ENCODE measurements at places on chromosomes 1 and 21. TPM values are rescaled to one million over a fixed set of nuclear protein-coding genes. Genes with fewer than 3 reads are reported as not detected.

GRCh38 chr1:226223157-226223785, at the start of gene MIXL1:
TSS of gene MIXL1 (plus strand) at chr1:226223664. CDS start at chr1:226223682, 18 bp downstream.
- no peak for DNase-seq

- DNase-seq = no peak
These were observed 102.0 kb downstream of the CYYR1 start for GRCh38 chr21:26471099-26471471.

DNA sequence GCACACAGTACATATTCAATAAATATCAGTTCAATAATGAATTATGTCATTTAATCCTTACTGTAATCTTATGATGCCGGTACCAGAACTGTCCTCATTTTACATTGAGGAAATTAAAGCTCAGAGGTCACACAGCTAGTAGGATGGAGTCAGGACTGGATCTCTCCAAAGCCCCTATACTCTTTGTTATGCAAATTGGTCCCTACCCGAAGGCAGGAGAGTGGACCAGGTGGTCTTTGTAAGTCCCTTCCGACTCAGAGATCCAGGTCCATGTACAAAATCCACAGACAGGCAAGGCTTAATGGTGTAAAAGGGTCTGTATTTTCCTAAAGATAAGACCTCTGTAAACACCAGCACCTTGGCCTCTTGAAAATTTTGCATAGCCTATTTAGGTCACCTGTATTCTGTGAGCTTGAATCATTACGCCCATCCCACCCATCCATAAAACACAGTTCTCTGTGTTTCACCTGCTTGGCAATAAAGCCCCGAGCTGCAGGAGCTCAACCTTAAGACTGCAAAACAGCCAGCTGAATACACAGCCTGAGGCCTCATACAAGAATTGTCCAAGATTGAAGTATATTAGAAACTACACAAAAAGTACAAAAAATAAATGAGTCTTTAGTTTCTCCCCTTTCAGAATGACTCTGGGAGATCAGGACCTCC, 41.7 kb downstream of the PLXNA2 start:
- DNase-seq = no peak

DNA sequence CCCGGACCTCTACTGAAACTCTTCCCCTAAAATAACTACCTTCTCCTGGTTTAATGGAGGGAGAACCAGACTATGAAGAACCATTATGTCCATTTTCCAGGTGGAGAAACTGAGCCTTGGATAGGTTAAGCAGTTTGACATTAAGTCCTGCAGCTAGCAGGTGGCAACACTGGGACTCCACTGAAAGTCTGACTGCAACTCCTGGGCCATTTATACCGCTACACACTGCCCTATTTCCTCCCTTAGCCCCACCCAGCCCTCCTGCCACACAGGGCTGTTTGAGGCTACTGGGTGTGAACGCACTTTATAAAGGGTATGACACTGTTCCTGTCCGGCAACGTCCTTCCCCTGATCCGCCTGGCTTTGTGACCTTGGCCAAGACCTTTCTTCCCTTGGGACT, 511 bp upstream of the INPP5B start:
- DNase-seq = no peak

GRCh38 chr1:198212675-198213074, 55.9 kb downstream of the NEK7 start:
- DNase-seq = no peak

- DNase-seq = no peak
These were observed 22.4 kb upstream of the SAMD11 start for GRCh38 chr1:901108-901859.

- DNase-seq = no peak
These were observed 3.8 kb downstream of the LEMD1 start for GRCh38 chr1:205417870-205418635.

DNA sequence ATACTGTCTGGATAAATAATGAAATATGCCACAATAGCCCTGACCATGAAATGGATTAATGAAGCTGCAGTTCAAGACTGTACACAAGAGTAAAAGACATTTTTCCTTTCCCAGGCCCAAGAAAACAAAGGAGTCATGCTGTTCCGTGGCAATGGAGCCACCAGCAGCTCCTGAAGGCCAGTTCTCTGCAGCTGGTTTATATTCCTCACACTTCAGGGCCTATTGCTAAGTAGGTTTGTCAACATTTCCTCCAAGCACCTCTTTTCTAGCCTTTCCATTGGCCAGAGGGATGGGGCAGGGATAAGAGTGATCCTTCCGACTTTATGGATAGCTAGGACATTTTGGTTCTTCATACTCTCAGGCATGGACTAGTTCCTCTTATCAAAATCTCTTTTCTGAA, 24.2 kb upstream of the RGL1 start:
- no peak for DNase-seq

The LEMD1 gene
- 3.3 TPM for polyA plus RNA-seq

DNA sequence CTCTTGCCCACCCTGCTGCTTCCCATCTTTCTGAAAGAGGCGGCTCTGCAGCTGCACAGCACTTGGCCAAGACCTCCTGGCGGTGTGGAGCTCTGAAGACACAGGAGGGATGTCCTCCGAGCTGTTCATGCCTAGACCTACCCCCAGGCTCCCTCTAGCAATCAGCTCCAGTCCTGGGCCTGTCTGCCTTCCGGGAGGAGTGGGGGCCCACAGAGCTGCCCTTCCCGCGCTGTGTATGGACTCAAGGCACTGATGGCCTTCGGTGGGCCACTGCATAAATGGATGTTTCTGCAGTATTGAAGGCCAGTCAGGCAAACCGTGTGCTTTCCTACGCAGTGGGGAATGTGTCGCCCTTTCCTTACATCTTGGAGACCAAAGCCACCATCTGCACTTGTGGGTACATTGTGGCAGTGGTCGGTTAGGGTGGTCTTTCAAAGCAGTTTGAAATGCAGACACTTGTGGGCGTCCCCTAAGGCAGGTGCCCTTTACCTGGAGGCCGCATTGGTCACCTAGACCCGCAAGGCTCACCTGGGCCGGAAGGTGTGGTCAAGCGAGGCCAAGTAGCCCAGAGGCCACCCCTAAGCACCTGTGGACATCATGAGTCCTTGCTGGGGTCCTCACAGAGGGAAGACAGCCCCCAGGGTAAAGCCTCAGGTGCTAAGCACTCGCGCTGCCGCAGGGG, 912 bp upstream of the PKNOX1 start:
- DNase-seq = no peak

DNA sequence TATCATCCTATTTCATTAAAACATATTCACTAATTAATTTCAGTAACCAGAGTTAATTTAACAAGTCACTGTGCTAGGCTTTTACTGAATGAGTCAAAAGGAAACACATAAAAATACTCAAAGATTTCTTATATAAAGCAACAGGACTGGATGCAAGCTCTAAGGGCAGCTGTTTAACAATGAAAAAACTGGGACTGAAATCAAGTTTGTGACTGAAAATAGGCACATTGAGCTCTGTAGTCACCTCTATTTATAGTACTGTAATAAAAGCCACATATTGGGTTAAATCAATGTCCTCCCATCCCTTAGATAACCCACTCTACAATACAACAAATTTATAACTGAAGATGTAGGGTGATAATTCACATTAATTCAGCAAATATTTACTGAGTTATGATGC, 52.4 kb downstream of the SMYD3 start:
- DNase-seq = no peak

DNA sequence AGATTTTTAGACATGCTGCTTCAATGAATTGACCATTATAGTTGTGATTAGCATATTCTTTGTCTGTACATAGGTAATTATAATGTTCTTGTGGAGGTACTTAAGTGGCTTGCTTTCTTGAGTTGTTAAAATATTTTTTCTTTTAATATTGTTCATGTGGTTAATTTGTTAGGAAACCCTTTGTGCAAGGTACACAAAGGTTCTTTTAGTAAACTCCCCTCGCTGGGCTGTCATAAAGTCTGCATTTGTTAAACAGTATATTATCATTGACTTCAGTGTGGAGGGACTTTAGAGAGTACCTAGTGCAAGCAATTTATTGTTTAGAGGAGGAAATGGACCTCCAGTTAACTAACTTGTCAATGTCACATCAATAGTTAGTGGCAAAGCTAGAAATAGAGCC, 52.5 kb downstream of the DISP1 start:
- DNase-seq = no peak

- DNase-seq = no peak
These were observed 78.3 kb downstream of the NUF2 start for GRCh38 chr1:163399976-163400601.

- DNase-seq = no peak
These were observed 15.0 kb downstream of the RHBG start for GRCh38 chr1:156384007-156384406.

All from left renal pelvis (tissue), 4 donors.